ENCODE measurements at places on chromosomes 16 and 17. TPM values are rescaled to one million over a fixed set of nuclear protein-coding genes. Genes with fewer than 3 reads are reported as not detected.

The ZNF19 gene
- 1.7 TPM for total RNA-seq

The CRYM gene
- 0.14 TPM for total RNA-seq

The TOX3 gene
- total RNA-seq = 5.5 TPM

The KREMEN2 gene
- 0.72 TPM for total RNA-seq

- DNase-seq = no peak
Observed at GRCh38 chr17:63275971-63276745, 169.9 kb downstream of the CYB561 start.

GRCh38 chr16:22955461-22956070, 141.6 kb downstream of the HS3ST2 start:
- DNase-seq = no peak

DNA sequence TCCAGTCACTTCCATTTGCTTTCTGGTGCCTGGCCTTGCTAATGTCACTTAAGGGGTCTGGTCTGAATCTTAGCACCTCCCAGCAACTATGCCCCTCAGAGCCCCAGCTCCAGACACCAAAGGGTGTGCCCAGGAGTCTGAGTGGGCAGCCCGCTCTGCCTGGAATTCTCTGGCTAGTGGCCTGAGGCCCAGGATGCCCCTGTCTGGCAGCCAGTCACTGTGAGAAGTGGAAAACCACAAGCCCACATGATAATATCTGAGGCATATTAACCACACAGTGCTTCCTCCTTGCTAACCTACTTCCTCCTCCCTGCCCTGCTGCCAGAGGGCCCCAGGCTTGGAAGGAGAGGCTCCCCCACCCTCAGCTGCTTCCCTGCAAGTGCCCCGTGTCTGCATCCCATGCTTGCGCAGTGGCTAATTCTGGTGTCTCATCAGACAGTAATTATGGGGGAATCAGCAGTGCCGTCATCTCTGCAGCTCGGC, 14.0 kb downstream of the SRCIN1 start:
- no peak for DNase-seq

DNA sequence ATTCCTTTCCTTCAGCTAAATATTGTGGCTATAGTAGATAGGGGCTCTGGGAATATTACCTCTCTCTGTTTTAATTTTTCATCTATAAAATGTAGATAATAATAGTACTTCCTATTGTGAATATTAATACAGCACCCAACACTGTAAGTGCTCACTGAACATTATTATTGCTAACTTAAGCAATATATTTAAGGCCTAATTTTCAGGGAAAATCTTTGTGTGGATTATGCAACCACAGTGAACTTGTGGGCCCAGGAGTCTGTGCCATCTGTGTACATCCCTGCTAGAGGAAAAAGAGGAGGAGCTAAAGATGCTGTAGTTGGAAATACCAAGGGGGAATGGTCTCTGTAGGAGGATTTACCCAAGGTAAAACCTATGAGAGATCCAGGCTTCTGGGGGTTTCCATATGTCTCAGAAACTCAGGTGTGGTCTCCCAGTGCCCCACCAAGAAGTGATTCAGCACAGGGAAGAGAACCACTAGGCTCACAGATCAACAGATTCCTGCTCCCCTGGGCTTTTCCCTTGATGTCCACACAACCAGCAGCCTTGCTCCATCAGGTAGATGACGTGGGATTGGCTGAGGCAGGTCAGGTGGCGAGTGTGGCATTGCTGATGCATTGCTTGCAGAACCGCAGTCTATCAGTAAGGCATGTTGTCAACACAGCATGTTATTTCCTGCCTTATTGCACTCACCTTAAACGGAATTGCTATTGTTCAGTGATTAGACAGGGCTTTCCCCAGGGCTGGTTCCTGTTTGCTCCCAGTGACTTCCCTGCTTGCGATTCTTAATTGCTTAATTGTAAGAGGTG, 1.6 kb upstream of the N4BP1 start:
- no peak for DNase-seq

DNA sequence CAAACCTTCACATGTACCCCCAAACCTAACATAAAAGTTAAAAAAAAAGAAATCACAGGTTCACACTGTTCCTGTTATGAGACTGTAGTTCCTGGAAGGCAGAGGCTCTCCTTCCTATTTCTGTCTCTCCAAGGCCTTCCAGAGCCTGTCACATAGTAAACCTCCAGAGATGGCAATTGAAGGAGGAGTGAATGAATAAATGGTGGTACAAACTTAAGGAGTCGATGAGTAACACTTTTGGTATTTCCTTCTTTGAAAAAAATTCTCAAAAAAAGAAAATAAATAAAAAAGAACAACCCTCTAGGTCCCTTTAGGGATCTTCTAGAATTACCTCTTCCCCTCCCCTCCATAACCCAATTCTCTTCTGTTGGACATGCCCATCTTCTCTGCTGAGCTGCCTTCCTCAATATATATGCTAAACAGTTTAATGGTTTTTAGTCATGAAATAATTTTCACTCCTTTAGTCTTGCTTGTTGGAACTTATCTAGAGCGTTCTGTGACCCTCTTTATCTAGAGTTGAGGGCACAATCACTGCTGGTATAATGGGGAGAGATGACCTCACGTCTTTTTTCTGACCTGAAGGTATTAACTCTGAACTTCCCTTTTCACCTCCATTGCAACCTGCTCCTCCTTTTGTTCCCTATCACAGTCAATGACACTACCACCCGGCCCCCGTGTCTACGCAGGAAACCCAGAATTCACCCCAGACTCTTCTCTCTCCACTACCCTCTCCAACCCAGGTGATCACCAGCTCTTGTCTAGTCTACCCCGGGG, 1.7 kb upstream of the TAF15 start:
- no peak for DNase-seq

DNA sequence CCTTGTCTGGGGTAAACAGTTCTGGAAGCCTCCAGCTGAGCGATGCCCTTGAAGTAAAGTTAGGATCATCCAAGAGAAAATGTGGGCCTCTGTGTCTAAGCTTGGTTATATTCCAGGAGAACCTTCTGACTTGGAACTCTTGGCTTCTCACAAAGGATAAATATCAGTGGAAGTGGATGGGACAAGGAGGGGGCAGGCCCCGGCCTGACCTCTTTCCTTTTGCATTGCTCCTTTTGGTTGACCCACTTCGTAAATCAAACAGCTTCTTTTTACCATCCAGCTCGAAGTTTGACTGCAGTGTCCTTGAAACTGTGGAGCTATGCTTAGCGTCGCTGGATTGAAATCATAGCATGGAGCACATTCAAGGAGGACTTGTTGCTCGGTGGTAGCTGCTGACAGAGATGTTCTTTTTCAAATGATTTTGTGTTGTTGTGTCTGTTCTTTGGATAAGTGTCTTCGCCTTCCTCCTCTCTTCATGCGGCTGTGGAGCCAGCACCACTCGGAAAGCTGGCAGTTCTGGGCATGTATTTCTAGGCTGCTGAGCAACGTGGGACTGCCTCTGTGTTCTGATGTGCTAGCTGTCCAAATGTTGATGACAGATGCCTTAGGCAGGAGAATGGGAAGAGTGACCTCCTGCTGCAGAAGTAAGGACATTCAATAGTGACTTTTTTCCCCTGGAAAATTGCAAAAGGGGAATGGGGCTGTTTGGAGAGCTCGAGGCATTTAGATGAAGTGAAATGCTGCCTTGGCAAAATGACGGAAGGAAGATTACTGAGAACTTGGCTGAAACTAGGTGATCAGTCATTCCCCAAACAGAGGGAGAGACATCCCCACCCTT, 4.5 kb downstream of the MINK1 start:
- no peak for DNase-seq

DNA sequence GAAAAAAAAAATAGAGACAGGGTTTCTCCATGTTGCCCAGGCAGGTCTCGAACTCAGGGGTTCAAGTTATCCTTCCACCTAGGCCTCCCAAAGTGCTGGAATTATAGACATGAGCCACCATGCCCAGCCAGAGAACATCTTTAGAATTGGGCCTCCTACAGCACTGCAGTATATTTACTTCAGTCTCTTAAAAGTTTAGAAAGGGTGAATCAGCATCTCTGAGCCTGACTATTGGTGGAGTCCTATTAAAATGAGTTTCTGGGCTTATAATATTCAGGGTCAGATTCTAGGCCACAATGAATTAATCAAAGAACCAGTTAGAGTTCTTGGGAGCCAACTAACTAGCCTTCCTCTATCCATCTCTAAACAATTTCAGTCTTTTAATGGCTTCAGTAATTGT, 22.8 kb downstream of the TADA2A start:
- no peak for DNase-seq

GRCh38 chr17:51085150-51085805, 35.4 kb downstream of the SPAG9 start:
- DNase-seq = no peak

DNA sequence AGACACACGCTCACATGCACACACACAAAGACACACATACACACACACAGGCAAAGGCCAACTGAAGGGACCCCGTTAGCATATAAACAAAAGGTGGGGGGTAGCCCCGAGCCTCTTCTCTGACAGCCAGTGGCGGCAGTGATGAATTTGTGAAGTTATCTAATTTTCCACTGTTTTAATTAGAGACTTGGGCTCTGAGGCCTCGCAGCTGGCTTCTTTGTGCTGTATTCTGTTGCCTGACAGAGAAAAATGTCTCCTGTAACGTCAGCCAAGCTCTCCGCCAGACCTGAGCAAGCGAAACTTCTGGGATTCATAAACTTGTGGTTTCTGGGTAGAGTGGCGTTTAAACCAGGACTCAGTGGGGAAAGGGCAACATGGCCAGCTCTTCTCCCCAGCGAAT, 113.9 kb upstream of the FOXF1 start:
- no peak for DNase-seq

DNA sequence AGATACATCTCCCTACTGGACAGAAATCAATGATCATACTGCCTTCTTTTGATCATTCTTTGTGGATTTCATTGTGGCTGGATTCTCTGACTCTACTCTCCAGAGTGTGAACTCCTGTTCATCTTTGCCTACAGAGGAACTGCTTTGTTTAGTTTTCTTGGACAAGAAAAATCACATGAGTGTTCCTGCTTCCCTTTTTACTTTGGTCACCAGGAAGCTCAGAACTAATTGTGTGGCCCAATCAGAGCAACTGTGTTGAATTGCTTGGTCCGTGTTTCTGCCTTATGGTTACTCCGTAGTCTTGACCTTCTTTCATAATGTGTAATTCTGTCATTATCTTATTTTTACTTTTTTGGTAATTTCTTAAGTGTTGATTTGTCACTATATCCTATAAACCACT, 97.0 kb downstream of the MAF start:
- no peak for DNase-seq

- DNase-seq = no peak
Observed at GRCh38 chr17:77323413-77324171, 182.8 kb downstream of the SEC14L1 start.

DNA sequence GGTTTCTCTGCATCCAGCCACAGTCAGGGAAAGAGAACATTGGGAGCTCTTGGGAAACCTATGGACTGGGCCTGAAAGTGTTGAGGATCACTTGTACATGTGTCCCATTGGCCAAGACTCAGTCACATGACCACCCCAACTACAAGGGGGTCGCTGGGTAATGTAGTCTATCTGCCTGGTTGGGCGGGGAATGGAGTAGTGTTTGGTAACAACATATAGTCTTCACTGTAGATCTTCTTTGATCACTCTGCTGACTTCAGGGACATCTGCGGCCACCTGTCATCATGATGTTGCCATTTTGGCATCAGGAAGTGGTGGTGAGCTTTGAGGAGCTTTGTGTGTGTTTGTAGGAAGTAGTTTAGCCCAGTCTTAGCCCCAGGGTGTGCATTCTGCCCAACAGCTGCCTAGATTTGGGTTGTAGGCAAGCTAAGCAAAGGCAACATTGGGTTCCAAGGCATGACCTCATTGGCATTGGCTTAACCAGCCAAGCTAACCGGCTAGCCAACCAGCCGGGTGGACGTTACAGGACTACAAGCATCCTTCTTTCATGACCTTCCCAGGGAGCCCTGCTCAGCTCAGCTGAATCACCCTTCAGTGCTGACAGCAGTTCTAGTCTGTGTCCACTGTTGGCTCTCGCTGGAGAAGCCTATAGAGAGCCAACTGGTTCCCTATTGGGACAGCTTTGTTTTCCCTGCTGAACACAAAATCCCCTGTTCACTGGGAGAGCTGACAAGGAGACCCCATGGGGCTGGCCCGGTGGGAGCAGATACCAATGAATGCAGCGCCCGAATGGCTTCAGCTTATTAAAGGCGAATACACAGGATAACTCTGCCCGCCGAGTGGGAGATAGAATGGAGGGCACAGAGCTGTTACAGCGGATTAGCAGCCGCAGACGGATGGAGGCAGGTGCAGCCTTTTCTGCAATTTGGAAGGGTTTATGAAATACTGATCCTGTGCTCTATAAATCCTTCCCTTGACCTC, 178.6 kb downstream of the NTN1 start:
- DNase-seq = no peak

GRCh38 chr17:48240562-48241130, 133.1 kb downstream of the SNX11 start:
- DNase-seq = no peak

DNA sequence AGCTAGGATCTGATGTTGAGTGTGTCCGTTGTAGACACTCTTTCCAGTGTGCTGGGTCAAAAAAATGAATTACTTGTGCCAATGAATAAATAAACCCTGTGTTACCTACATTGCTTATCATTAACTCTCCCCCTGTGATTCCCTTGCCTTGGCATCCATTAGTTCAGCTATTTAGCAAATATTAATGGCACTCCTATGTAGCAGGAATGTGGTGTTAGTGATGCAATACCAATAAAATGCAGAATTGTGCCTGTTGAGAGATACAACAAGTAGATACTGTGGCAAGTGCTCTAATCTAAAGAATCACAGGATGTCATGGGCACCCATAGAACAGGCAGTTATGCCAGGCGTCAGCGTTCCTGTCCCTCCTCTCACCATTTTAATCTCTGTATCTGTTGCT, 343.2 kb downstream of the PMP22 start:
- no peak for DNase-seq
